Activated CD4-positive, CD25-positive, alpha-beta regulatory T cell (primary cell): ENCODE measurements at places on chromosomes 11 and 22.

DNA sequence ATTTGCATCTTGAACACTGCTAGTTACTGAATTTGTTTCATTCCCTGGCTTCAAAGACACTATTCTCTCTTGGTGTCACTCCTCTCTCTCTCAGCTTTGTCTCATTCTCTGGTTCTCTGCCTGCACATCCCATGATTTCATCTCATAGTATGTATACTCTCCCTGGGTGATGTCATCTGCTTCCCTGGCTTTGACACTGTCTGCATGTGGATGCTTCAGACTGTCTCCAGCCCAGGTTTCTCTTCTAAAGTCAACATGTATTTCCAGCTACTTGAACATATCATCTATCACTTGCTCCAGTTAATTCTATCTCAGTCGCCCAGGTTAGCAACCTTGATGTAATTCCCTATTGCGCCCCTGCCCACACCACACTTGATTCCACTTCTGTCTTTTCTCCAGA lies 9.3 kb upstream of the ACAT1 start:
- no peak for DNase-seq

DNA sequence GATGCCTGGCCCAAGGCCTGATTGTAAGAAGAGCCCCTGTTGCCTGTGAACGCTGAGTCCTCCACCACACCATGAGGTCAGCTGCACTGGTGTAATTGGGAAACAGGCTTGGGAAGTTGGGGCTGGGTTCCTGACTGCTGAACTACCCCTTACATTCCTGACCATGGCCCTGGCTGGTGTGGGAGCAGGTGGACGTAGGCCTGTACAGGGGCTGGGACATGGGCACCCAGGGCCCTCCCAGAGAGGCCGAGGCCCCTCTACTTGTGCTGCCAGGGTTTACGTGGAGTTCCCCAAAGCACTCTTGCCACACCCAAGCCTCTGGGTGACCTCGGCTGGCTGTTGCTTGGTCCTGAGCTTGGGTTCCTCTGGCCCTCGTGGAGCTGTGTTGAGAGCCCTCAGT lies 5.4 kb downstream of the RELT start:
- no peak for DNase-seq

DNA sequence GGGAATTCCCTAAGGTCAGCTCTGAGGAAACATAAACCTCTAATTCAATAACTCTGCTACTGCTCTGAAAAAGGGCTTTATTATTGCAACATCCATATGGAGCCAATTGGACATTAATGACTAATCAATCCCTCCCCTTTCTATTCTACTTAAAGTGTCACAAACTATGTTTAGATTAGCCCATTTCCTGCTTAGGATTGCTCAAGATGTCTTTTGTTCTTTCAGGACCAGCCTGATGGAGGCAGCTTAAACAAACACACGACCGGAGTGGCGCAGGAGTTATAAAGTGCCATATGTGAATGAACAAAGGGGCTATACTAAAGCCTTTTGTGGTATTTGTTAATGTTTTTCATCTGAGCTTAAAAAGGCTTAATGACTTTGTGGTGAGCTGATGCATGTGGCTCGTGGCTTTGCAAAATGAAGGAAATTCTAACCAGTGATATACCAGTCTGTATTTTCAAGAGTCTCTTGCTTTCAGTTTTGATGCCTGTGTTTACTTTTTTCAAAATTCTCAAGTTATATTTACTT lies 354.4 kb downstream of the SOX6 start:
- DNase-seq = no peak

- no peak for DNase-seq
Measured at GRCh38 chr11:93560199-93560932, 17.2 kb upstream of the SMCO4 start.

- no peak for DNase-seq
Measured at GRCh38 chr11:33722590-33723234, 13.5 kb downstream of the CD59 start.
